Stimulated activated CD4-positive, alpha-beta T cell treated with anti-CD3 and anti-CD28 coated beads, Interleukin-1b, Interleukin-23, amount 100 ng/mL, for 1 hour (primary cell): ENCODE measurements at places on chromosomes 6 and 20.

- DNase-seq = no peak
These were observed 318.9 kb upstream of the JAG1 start for GRCh38 chr20:10992731-10993130.

DNA sequence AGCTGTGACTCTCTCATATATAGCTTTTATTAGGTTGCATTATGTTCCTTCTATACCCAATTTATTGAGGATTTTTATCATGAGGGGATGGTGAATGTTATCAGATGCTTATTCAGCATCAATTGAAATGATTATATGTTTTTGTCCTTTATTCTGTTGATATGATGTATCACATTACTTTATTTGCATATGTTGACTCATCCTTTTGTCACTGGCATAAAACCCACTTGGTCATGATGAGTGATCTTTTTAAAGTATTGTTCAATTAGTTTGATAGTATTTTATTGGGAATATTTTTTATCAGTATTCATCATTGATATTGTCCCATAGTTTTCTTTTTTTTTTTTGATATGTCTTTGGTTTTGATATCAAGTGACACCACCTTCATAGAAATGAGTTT, 529.9 kb downstream of the MMUT start:
- no peak for DNase-seq

DNA sequence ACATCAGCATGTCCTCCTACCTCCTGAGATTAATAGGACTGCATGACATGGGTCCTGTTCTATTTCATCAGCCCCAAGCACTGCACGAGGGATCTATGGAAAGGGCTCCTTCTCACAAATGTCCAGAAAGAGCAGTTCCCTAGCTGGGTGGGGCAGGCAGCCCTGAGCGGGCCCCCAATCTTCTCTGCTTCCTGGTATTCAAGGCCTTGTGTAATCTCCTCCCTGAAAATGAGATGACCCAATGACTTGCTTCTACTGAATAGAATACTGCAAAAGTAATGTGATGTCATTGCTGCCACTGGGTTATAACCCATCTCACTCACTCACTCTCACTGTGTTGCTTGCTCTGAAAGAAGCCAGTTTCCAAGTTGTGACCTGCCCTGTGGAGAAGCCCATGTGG, 126.4 kb downstream of the OPRM1 start:
- no peak for DNase-seq

GRCh38 chr20:4513720-4514119, 208.0 kb upstream of the PRND start:
- no peak for DNase-seq

DNA sequence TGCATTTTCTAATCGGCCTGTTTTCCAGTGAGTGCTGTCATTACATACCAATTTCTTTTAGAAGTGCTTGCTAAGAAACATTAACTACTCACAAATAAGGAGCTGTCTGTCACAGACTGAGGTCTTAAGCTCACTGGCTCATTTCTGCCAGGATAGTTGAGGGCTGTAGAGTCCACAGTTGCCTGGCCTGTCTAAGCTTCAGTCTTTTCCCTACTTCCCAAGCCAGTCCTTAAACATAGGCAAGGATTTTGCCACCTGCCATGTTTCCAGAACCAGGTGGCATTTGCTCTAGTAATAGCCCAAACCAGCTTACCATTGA, 84.7 kb downstream of the LINC00237 start:
- no peak for DNase-seq
